HFFc6 (cell line): ENCODE measurements at places on chromosomes 7 and 10. TPM values are rescaled to one million over a fixed set of nuclear protein-coding genes. Genes with fewer than 3 reads are reported as not detected.

Gene GPR26
- not detected in 2 replicates for total RNA-seq

Gene OR2A7
- not detected in 3 replicates for total RNA-seq

Gene ADAM8
- 1.1 and 1.5 TPM in 2 replicates for total RNA-seq

Gene WEE2
- not detected in 3 replicates for total RNA-seq

Gene NMT2
- 37.6 and 63.2 TPM in 2 replicates for total RNA-seq

Gene MSMB
- total RNA-seq = not detected in 3 replicates

Gene MALRD1
- total RNA-seq = not detected in 3 replicates
